CD4-positive, CD25-positive, alpha-beta regulatory T cell (primary cell): ENCODE measurements at places on chromosomes 12 and 14. TPM values are rescaled to one million over a fixed set of nuclear protein-coding genes. Genes with fewer than 3 reads are reported as not detected.

The FLRT2 gene
- polyA plus RNA-seq = not detected

The CISTR gene
- polyA plus RNA-seq = not detected

The ABCD2 gene
- 11.9 TPM for polyA plus RNA-seq

- H3K36me3 ChIP-seq = no peaks in the 10 kb centered on the region
- H3K4me3 ChIP-seq = no peak overlapping the region
- H3K27ac ChIP-seq = no peak overlapping the region
- H3K4me1 ChIP-seq = peaks cover 8% of the 10 kb centered on the region
Measured at GRCh38 chr12:21607701-21608100, 3.1 kb upstream of the GYS2 start.

GRCh38 chr14:93714605-93715004, 73.7 kb downstream of the PRIMA1 start:
- no peak for DNase-seq
- no peak overlapping the region for H3K27ac ChIP-seq
- H3K36me3 ChIP-seq = no peaks in the 10 kb centered on the region
- no peaks in the 10 kb centered on the region for H3K27me3 ChIP-seq
- H3K4me3 ChIP-seq = no peak overlapping the region

DNA sequence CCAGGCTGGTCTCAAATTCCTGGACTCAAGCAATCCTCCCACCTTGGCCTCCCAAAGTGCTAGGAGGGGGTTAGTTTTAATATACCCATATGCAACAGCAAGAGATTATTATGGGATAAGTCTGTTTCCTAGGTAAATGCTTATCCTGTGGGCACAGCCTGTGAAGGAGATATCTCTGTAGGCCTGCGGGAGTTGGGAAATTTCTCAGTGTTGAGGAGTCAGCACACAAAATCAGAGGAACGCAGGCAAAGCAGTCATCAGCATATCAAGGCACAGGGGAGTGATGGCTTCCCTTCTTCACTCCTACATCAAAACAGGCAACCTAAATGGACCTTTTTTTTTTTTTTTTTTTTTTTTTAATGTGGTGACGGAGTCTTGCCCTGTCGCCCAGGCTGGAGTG, 20.9 kb upstream of the TMED10 start:
- no peak overlapping the region for H3K27ac ChIP-seq
- H3K36me3 ChIP-seq = no peaks in the 10 kb centered on the region
- no peak for DNase-seq
- no peaks in the 10 kb centered on the region for H3K27me3 ChIP-seq
- H3K4me3 ChIP-seq = no peak overlapping the region

DNA sequence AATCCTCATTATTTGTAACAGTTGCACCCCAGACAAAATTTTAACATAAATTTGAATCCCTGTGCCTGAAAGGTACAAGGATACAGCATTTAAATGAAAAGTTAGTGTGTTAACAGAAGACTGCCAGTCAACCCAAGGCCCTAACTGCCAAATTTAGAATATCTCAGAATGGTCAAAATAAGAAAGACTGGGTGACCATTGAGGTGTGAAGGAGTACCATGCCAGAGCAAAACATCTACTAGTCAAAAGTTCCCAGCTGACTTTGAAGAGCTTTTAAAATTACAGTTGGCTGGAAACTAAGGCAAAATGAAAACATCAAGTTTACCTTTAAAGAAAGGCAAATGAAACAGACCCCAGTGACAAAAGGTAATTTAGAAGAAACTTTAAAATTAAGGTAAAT, 18.4 kb downstream of the SAV1 start:
- H3K4me3 ChIP-seq = no peak overlapping the region
- no peaks in the 10 kb centered on the region for H3K27me3 ChIP-seq
- no peak overlapping the region for H3K27ac ChIP-seq
- no peaks in the 10 kb centered on the region for H3K36me3 ChIP-seq
- no peak for DNase-seq

- H3K27ac ChIP-seq = no peak overlapping the region
- no peaks in the 10 kb centered on the region for H3K36me3 ChIP-seq
- DNase-seq = no peak
- H3K4me3 ChIP-seq = no peak overlapping the region
- no peaks in the 10 kb centered on the region for H3K4me1 ChIP-seq
Measured at GRCh38 chr12:130424858-130425697, 87.4 kb downstream of the PIWIL1 start.
